ENCODE measurements at places on chromosomes 1 and 21.

DNA sequence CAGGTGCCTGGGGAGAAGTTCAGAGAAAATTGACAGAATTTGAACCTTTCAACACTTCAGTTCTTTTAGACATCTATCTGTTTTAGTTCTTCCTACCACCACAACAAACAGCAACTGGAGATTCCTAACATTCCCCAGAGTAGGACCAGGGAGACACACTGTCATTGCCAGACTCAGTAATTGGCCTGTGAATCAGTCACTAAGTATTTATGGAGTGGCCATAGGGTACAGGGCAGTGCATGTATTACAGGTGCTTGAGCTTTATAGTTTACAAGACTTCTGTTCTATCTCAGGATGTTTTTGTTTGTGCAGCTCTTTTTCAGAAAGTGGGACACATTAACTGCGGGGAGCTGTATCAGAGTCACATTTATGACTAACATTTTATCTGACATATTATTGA lies 1.7 kb downstream of the CDC14A start:
- DNase-seq, result peak; percentile 29

GRCh38 chr1:167991546-167991945 lies 54.7 kb upstream of the MPC2 start:
- DNase-seq, result no peak

- peak; percentile 57 for DNase-seq
These were observed 27.7 kb downstream of the UCHL5 start for GRCh38 chr1:193031431-193031830.

- DNase-seq, result peak; percentile 53
These were observed 53.5 kb upstream of the TIAM1 start for GRCh38 chr21:31397515-31397926.

GRCh38 chr1:62175568-62176179 lies 19.0 kb upstream of the L1TD1 start:
- DNase-seq, result peak; percentile 70

Measured in hematopoietic multipotent progenitor cell treated with erythropoietin and hydrocortisone succinate and interleukin-3 and kit ligand, for 4 days (in vitro differentiated cells).